IPS DF 19.7 (cell line): ENCODE measurements at places on chromosomes 2 and 18.

DNA sequence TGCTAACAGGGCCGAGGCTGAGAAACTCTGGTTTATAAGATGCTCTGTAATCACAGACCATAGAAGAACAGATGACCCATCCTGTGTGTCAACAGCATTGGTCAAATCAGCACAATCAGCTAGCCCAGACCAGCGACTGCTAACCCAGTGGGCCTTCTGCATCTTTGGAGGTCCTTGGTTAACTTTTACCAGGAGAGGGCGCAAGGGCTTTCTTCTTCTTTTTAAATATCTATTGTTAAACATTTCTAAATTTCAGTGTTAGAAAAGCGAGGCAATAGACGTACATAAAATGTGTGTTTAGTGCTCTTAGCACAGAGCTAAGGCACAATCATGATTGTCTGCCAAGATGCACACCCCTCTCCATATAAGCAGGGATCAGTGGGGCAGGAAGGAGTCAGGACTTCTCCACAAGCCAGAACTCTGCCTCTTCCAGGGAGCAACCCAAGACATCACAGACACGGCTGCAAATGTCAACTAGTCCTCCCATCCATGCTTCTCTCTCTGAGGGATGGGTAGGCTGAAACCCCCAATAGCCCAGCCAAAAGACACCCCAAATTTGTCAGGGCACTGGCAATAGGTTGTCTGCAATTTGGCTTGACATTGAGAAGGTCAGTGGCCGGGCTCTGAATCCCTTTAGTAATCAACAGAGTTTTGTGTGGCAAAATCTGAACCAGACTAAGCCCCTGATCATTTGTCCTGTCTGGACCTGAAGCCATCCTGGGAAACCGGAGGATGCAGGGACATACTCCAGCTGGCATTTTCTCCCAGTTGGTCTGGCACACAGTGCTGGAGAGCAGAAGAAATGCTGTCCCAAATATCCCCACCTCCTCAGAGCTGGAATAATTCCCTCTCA lies 188.2 kb downstream of the BCL2 start:
- DNase-seq = no peak

DNA sequence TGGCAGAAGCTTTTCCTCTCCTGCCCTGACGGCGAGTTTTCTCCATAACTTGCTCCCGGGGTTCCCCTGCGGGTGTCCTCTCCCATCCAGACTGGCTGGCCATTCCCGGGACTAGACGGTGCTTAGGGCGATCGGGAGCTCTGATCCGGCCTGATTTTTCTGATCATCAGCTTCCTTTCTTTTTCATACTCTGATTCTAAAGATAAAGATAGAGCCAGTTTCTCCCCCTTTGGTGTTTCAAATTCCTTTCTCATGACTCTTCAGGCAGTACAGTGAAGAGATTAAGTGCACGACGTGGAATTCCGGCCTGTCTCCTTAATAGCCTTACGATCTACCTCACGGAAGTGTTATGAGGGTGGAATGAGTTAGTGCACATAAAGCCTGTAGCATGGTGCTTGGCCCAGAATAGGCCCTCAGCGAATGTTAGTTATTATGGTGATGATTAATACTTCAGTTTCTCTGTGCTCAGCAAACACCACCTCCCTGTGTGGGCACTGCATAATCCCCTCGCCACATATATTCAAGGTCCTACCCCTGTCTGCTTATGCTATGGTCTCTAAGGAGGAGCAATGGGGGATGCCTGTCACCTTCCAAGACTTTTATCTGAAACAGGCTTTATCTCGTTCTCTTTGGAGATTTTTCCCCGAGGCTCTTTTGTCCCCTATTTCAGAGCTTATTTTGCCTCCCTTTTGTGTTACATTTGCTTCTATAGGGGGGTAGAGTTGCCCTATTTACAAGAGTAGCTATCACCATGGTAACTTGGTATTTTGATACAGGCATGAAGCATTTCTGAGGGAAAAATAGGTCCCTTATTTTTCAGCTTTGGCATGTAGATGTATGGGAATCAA lies 254.8 kb downstream of the CDH2 start:
- no peak for DNase-seq

- DNase-seq = no peak
Observed at GRCh38 chr2:8489751-8490150, 192.1 kb upstream of the ID2 start.

DNA sequence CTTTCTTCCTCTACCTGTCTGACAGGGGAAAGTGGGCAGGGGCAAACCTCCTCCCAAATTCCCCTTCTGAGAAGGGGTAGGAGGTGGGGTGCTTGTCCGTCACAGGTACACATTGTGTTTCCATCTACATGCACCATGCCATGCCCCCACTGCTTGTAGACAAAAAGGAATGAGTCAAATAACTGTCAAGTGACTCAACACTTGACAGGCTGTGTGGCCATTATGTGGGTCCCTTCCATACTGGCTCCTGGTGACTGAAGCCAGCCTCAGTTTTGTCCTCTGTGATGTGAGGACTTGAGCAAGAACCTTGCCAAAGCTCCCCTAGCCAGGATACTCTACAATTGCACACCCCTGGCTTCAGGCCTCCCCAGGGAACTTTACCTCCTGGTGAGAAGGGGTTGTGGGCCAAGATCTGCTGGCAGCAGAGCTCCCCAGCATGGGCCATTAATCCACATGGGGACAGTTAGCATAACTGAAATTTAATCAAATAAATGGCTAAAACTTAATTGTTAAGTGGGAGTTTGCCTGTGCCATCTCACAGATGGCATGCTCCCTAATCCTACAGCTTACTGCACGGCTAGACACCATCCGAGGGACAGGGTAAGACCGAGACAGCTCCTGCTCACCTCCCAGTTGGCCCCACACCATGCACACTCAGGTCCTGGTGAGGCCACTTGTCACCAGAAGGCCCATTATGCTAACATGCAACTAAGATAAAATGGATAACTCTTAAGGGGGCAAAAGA lies 140.2 kb downstream of the BCL11A start:
- DNase-seq = no peak

GRCh38 chr2:13413989-13414388 lies 697.3 kb downstream of the TRIB2 start:
- no peak for DNase-seq

GRCh38 chr18:31176531-31176930 lies 13.9 kb upstream of the DSC1 start:
- no peak for DNase-seq

- DNase-seq = no peak
Observed at GRCh38 chr2:62787386-62787785, 81.9 kb downstream of the EHBP1 start.

- no peak for DNase-seq
Observed at GRCh38 chr2:240582781-240583180, 3.8 kb upstream of the CAPN10 start.

- no peak for DNase-seq
Observed at GRCh38 chr2:233867993-233868532, at the start of gene MSL3B. TSS of gene MSL3B (minus strand) at chr2:233868386.

DNA sequence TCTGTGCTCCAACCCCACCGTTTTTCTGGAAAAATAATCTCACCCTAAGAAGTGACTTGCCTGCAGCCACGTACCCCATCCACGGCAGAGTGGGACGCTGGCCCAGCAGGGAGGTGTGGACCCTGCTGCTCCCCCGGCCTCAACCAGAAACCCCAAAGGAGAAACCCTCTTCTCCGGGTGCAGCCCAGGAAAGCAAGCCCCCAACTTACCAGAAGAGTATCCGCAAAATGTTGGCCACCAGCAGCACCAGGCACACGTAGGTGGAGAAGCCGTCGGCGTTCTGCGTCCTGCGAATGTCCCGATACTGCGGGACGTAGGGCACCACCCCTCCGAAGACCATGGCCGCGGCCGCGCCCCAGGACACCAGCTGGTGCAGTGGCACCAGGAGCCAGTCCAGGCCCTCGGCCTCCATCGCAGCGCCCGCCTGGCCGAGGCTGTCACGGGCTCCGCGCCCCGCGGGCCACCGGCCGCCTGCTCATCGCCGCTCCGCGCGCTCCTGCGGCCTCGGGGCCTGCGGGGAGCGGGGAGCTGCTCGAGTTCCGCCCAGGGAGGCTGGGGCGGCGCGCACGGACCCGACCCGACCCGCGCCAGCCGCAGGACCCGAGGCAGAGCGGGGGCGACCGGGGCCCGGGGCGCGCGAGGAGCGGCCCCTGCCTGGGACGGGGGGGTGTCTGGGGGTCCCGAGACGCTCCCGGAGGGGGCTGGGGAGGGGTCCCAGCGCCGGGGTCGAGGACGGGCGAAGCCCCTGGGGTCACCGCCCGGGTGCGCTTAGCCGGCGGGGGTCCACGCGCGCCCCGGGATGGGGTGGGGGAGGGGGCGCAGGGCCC lies 725 bp downstream of the SLC66A2 start:
- no peak for DNase-seq

- DNase-seq = no peak
Observed at GRCh38 chr2:143674051-143674450, 544.8 kb downstream of the ARHGAP15 start.

GRCh38 chr18:24535527-24536295 lies 75.3 kb downstream of the HRH4 start:
- no peak for DNase-seq

DNA sequence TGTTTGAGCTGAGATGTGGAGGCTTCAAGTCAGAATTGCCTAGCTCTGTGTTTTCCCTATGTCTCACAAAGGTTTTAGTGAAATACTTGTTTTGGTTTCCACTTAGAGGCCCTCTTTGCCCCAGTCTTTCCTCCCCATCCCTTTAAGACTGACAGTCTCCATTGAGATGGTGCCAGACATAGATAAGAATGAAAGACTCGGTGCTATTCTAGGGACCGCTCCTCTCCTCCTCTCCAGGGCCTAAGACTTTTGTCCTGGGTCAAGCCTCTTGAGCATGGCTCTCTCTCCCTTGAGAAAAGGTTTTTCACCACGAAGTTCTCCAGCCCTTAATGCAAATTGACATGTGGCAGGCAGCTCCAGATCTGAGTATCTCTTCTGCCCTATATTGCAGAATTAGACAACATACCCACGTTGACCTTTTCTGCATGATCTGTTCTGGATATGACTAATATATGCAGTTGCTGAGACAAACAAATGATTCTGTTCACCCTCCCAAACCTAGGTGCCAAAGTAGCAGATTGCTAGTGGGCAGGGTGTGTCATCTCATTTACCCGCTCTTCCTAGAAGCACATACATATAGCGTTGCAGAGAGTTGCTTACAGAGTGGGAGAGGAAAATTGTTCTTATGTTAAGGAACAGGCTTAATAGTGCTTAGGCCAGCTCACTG lies 47.5 kb upstream of the ACSL3 start:
- DNase-seq = no peak
